ENCODE measurements at places on chromosomes 16 and 17.

DNA sequence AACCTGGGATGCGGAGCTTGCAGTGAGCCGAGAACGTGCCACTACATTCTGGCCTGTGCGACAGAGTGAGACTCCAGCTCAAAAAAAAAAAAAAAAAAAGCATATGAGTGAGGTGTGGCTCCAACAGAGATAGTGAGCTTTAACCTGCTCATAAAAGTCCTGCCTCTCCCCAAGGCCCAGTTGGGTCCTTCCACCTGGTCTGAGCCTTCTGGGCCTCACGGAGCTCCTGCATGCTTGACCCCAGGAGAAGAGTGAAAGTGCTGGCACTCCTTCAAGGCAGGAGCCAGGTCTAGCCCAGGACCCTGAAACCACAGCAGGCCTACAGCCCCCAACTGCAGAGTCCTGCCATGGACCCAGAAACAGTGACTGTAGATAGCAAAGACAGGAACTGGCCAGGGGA lies 17.7 kb downstream of the HSD11B2 start:
- DNase-seq: no peak

GRCh38 chr16:89796104-89796503 lies 20.3 kb downstream of the FANCA start:
- no peak for DNase-seq

DNA sequence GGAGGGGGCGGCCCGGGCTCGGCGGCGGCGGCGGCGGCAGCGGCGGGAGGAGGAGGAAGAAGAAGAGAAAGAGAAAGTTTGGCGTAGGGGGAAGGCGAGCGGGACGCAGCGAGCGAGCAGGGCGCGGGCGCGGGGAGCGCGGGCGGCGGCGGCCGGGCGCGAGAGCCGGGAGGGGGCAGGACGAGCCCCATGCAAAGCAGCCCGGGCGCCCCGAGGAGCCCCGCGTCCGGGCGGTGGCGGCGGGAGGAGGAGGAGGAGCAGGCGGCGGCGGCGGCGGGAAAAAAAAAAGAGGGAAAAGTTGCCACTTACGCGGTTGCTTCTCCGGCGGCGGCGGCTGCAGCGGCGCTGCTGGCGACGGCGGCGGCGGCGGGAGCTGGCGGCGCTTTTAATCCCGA lies 10.3 kb upstream of the ZFHX3 start:
- DNase-seq: no peak

- DNase-seq: no peak
Measured at GRCh38 chr16:72091217-72091616, 2.2 kb downstream of the TXNL4B start.

DNA sequence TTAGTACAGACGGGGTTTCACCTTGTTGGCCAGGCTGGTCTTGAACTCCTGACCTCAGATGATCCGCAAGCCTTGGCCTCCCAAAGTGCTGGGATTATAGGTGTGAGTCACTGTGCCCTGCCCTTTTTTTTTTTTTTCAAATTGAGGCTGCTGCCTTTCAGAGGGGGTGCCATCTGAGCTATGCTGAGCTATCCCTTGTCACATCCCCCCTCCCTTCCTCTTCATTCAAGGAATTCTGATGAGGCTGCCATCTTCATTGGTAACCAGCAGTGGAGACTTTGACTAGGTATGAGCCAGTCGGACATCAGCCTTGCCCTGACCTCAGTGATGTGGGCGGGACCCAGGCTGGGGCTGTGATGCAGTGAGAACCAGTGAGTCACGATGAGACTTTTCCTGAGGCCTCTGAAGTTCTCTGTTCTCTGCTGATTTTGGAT lies 24.4 kb upstream of the GPT2 start:
- no peak for DNase-seq

DNA sequence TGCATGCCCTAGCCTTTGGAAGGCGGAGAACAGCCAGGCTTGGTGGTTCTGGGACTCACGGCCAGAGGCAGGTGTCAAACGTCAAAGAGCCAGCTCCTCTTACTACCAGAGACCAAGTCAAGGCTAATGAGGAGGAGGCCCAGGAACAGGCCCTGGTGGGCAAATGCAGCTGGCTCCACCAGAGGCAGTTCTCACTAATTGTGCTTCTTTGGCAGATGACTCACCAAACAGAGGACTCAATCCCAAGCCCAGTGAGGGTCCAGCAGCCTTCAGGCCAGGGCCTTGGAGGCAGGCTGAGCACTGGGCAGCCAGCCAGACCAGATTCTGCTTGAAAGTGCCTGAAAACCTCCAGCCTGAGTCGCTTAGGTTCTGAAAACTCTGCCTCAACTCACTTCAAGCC lies 336.5 kb upstream of the CDH5 start:
- no peak for DNase-seq

- DNase-seq: no peak
Measured at GRCh38 chr17:77841742-77842527, 116.6 kb upstream of the TNRC6C start.

GRCh38 chr16:82050909-82051357 lies 15.9 kb downstream of the HSD17B2 start:
- DNase-seq: no peak

- DNase-seq: no peak
Measured at GRCh38 chr17:76527430-76528111, 9.9 kb downstream of the CYGB start.

GRCh38 chr17:12917399-12917798 lies 100.4 kb downstream of the ELAC2 start:
- no peak for DNase-seq

GRCh38 chr16:66278111-66278531 lies 88.4 kb upstream of the CDH5 start:
- no peak for DNase-seq

DNA sequence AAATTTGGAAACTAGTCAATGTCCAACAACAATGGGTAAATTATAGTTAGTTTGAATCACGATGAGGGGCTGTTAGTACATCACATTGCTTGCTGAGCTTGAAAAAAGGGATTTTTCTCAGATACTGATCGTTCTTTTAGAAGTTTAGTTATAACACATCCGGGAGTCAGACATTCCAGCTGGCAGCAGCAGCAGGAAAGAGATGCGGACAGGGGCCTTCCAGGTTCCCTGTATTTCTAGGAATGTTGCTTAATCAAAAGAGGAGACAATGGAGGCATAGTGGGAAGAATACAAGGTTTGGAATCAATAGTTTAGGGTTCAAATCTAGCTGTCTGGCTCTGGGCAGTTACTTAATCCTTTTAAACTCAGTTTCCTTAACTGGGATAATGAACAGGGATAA lies 27.8 kb downstream of the CDK5R1 start:
- DNase-seq: no peak

GRCh38 chr17:16448490-16448889 lies 33.1 kb downstream of the TRPV2 start:
- no peak for DNase-seq

DNA sequence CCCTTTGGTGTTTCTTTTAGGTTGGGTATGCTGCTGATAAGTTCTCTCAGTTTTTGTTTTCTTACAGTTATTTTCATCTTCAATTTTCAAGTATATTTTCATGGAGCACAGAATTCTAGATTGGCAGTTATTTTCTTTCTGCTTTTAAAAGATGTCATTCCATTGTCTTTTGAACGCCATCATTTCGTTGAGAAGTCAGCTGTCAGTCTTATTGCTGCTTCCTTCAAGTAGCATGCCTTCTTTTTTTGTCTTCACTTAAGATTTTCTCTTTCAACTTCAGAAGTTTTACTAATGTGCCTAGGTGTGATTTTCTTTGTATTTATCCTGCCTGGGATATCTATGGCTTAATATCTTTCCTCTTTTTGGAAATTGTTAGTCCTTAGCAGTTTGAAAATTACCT lies 262.2 kb upstream of the PMFBP1 start:
- DNase-seq: no peak

GRCh38 chr17:40611840-40612474 lies 35.7 kb downstream of the SMARCE1 start:
- no peak for DNase-seq
